Muscle of back (tissue), 13 donors: ENCODE measurements at places on chromosomes 5 and 9.

DNA sequence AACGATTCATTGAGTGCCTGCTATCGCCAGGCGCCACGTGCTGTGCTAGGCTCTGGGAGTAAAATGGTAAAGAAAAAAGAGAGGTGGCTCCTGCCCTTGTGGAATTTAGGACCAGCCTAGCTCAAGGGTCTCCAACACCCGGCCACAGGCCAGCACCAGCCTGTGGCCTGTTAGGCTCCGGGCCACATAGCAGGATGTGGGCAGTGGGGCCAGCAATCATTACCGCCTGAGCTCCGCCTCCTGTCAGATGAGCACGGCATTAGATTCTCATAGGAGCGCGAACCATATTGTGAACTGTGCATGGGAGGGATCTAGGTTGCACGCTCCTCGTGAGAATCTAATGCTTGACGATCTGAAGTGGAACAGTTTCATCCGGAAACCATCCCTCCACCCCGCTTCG, 1.5 kb downstream of the RMRP start:
- DNase-seq: no peak

DNA sequence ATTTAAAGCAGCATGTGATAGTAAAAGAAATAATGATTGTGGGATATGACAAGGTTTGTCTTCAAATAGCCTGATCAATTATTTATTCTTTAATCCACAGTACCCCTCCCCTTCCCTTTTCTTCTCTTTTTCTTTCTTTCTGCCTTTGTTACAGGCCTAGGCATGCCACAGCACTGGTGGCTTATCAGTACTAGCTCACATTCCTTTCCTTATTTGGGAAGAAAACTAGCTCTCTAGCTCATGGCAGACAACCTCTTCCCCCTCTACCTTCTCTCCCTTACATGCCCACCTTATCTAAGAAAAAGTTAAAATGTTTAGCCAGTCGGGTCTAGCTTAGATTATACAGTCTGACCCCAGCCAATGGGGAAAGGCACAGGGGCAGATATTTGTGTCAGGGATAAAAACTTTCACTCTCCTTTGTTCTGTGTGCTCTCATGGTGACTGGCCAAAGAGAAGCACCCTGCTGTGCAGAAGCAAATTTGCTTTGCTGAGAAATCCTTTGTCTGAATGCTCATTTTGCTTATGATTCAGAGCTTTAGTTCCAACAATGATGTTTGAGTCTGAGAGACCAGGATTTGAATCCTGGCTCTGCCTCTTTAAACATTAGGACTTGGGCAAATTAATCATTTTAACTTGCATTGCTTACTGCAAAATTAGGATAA, 75.8 kb upstream of the CDH12 start:
- no peak for DNase-seq

DNA sequence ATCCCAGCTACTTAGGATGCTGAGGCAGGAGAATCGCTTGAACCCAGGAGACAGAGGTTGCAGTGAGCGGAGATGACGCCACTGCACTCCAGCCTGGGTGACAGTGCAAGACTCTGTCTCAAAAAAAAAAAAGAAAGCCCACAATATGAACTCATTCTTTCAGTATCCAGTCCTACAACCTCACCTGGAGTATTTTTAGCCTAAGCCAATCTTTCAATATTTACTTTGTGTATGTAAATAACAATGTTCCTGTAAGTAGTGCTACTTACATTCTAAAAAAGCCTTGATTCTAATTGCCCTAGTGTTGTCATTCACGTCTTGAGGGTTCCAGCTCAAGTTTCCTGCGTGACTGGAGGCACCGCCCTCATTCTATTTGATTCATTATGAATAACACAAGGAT, 62.0 kb downstream of the BHMT start:
- DNase-seq: no peak

DNA sequence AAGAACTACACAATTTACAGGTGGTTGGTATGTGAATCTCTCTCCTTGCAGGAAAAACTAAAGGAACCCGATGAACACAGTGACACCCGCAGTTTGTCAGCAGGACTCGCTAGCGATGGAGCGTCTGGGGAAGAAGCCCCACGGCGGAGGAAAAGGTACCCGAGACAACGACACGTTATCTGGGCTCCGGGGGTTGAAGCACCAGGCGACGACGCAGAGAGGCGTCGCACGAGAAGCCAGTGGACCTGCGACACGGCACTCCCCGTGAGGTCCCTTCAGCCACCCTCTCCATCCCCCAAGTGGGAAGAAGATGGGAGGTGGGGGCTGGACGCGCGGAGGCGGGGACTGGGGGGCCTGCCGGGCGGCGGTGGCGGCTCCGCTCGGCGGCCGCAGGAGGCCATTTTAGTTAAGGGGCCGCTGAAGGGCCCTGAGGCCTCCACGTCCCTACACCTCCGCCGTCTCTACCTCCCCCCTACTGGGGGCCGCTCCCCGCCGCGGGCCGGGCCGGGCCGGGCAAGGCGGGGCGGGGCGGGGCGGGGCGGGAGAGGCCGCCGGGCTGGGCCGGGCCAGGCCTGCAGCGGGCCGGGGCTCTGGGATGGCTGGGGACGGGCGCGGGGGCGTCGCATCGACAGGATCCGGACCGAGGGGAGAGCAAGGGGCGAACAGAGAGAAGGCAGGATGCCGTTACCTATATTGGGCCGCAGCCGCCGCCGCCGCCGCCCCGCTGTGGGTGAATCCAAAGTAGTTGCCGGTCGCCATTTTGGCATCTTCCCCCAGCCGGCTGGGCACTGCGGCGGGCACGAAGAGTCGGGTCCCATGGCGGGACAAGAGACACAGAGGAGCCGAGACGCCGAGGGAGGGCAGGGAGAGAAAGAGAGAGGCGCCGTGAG, 754 bp downstream of the ZFR start:
- no peak for DNase-seq

DNA sequence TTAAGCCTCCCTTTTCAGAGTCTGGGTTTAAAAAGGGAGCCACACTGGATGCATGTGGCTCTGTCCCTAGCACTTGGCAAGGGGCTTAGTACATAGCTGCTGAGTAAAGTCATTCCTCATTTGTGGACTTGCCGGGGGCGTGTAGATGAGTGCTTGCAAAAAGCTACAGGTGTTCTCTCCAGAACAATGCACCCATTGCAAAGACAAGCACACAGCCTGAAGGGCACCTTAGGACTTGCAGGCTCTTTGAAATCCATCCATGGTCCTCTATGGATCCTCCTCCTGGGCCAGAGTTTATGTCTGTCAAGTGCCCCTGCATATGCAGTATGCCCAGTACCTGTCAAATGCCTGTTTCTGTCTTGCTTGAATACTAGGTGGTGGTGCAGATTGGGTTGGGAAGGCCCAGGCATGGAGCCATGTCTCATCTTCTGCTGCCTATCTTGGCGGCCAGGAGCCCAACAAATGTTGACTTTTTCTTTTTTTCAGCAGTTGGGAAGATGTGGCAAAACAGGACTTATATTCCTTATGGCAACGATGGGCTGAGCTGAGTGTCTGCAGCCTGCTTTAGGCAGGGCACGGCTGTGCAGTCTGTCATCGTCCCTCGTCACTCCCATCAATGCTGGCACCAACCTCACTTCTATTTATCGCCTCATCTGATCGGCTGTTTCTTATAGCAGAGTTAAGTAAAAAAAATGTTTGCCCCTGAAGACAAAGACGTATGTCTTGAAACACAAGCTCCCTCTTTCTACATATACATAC, 18.5 kb upstream of the SMIM32 start:
- no peak for DNase-seq
